NCI-H460 (cell line): ENCODE measurements at places on chromosomes 5 and 9.

- DNase-seq: no peak
Observed at GRCh38 chr5:178464431-178465048, 125.7 kb downstream of the COL23A1 start.

- DNase-seq: no peak
Observed at GRCh38 chr9:124105266-124105665, 93.7 kb downstream of the LHX2 start.

GRCh38 chr9:95189251-95190098, 128.0 kb downstream of the FANCC start:
- no peak for DNase-seq

- DNase-seq: no peak
Observed at GRCh38 chr9:34503406-34503805, 19.4 kb downstream of the ENHO start.

- DNase-seq: no peak
Observed at GRCh38 chr5:90878549-90879196, 320.1 kb downstream of the ADGRV1 start.

- DNase-seq: no peak
Observed at GRCh38 chr9:84711936-84712335, 42.4 kb downstream of the NTRK2 start.
